Central memory CD8-positive, alpha-beta T cell (primary cell): ENCODE measurements at places on chromosomes 7 and 10.

GRCh38 chr10:121481180-121481579 lies 117.1 kb downstream of the FGFR2 start:
- no peak for DNase-seq

- DNase-seq: no peak
Measured at GRCh38 chr7:155392726-155393570, 65.0 kb upstream of the EN2 start.

DNA sequence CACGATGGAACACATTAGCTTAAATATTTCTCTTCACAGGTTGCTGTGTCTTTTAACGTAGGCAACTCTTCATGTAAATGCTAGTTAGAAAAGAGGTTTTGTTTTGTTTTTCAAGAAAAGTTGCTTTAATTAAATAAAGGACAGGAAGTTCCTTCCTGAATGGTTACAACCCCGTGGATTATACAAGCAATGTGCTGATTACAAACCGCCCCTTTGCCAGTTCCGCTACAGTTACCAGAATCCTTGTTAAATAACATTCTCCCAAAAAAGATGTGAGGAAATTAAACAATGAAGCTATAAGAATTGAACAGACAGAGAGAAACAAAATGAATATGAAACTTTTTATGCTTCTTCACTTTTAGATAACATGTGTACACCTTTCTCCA lies 75.1 kb downstream of the LYZL2 start:
- no peak for DNase-seq

DNA sequence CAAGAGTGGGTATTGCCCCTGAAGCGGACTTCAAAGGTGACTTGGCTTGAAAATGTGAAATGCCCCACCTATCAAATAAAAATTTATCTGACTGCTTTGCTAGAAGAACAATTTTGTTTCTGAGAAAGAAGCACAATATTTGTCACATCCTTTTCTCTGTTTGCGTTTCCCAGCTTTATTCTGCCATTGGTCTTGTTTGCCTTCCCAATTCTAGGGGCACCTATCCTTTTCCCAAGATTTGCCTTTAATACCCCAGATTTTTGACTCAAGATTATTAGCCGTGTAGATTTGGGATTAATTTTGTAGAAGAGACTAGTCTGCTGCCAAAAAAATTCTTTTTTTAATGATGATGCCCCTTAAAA lies 110.2 kb upstream of the LRGUK start:
- DNase-seq: no peak

DNA sequence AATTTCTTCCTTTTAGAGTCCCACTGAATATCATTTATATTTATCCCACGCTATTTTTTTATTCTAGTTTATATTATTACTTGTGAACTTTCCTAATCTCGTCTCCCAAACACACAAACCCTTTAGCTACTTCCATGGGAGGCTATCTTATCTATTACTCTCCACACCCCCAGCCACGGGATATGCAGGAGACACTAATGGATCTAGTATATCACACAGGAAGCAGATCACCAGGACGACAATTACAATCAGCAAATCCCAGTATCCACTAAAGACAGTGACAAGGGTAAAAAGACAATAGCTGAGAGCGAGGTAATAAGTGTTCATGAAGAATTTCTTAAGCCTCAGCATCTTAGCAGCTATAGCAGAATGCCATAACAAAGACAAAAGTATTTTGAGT lies 3.8 kb upstream of the AKR1E2 start:
- no peak for DNase-seq

DNA sequence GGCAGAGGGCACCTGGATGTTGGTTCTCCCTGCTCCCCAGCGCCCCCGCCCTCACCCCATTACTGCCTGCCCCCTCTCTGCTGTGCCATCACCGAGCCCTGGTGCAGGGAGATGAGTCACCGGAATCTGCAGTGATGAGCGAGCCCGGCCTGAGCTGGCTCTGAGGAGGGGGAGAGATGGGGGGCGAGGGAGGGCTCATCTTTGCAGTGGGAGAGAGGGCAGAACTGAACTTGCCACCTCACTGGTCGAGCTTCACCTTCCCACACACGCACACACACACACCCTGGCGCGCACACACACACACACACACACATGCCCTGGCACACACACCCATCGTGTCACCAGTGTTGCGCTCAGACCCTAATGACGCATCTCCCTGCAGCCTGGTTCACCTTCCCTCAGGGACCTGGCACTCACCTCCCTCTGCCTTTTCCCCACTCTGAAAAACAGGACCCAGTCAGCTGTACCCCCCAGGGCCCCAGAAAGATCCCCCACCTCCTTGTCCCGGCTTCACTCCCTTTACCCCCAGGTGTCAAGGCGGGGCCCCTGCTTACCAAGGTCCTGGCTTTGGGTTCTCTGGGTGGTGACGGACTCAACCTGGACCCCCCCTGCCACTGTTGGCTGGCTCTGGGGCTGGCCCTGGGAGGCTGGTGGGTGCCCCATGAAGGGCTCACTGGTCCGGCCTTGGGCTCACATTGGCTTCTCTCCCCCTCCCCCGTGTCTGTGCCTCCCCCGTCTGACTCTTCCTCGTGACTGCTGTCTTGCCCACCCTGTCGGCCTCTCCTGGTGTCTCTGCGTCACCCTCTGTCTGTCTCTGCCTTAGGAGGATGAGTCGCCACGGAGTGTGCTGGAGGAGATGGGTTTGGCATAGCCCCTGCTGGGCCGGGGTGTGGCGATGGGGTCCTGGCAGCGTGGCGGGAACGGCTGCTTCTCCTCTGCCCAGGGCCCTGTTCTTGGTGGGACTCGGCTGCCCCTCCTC lies 5.4 kb downstream of the VGF start:
- no peak for DNase-seq

- DNase-seq: no peak
Measured at GRCh38 chr7:91088691-91089090, 175.5 kb upstream of the FZD1 start.

DNA sequence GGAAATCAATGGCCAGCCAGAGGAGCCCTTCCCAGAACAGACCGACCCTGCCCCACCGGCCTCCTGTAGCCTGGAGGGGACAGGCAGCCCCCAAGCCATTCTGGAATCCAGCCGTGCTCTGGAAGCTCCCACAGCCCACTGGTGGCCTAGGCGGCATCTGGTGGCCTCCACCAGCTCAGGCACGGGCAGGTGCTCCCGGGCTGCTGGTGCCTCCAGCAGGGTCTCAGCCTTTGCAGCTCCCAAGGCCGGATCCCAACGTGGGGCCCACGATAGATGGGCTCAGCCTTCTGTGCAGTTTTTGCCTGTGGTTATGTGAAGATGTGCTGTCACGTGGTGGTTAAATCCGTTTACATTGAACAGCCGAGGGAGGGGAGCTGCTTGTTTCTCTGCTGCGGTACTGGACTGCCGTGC lies 44.4 kb downstream of the JAKMIP3 start:
- no peak for DNase-seq

DNA sequence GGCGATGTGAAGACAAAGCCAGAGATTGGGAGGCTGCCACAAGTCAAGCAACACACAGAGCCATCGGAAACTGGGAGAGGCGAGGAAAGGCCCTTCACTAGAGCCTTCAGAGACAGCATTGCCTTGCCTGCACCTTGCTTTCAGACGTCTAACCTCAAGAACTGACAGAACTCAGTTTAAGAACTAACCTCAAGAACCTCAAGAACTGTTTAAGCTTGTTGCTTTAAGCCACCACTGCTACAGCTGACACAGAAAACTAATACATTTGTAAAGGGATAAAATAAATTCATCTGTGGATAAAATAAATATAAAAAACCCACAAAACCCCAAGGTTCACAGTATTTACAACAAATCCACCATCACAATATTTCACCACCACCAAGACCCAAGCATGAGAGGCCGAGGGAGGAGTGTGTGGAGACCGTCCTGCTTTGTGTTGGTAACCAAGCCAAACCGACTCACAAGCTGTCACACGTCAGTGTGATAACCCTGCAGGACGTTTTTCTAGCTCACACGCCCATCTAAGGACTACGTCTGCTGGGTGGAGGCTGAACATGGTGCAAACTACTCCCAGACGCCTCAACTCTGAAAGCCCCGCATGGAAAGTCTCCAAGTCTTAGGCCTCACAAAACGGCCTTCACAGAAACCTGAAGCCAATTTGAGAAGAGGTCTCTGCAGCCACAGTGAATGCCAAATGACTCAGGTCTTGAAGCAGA lies 116.8 kb downstream of the ABLIM1 start:
- DNase-seq: peak; percentile 86

DNA sequence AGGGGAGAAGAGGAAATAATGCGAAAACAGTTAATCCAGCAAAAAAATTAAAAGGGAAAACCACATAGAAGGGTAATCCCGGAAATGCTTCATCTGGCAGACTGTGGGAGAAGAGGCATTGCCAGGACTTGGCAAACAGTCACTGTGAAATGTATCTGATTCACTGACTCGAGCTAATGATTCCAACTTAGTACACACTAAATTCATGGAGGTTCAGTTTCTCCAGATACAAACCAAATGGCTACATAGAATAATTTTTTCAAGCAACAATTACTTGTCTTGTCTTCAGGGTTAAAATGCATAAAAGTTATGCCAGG lies 36.4 kb downstream of the GDI2 start:
- no peak for DNase-seq

DNA sequence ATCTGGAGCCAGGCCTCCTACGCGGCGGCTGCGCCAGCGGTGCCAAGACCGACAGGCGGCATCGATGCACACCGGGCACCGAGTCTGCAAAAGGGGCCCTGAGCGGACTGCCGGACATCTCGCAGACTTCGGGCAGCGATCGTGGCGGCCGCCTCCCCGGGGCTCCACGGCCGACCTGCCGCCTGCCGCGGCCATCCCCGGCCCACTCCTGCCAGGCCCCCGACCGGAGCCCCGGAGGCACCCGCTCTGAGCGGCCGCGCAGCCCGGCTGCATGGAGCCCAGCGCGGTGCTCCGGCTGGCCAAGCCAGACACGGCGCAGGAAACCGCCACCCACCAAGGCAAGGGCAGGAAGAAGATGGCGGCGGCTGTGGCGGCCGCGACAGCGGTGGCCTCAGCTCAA lies 154.2 kb upstream of the KCTD7 start:
- DNase-seq: no peak

GRCh38 chr10:76218035-76218434 lies 786.6 kb downstream of the LRMDA start:
- no peak for DNase-seq

- DNase-seq: no peak
Measured at GRCh38 chr10:11208908-11209829, 191.5 kb downstream of the CELF2 start.

- DNase-seq: no peak
Measured at GRCh38 chr10:29761916-29762315, 127.1 kb upstream of the SVIL start.

GRCh38 chr10:132536241-132536876 lies 1.2 kb upstream of the INPP5A start:
- DNase-seq: no peak

GRCh38 chr10:7592627-7593026 lies 74.1 kb downstream of the ITIH5 start:
- DNase-seq: no peak
